ENCODE measurements at places on chromosomes 11 and 22.

DNA sequence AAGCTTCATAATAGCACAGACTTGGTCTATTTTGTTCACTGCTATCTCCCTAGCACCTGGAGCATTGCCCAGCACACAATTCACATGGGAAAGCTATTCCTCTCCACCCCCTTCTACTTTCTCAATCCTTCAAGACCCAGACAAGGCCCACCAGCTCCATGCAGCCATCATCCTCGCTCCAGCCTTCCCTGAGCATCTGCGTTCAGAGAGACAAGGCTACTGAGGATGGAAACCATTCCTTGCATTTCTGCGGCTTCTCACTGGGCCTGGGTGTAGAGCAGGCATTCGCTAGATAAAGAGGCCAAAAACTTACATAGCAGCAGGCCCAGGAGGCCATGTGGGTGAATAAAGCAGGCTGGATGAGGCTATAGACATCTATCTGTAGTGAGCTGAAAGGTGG is 530.8 kb downstream of the BUD13 start:
- DNase-seq: no peak

- DNase-seq: no peak
Measured at GRCh38 chr11:24819006-24819405, 322.2 kb downstream of the LUZP2 start.

DNA sequence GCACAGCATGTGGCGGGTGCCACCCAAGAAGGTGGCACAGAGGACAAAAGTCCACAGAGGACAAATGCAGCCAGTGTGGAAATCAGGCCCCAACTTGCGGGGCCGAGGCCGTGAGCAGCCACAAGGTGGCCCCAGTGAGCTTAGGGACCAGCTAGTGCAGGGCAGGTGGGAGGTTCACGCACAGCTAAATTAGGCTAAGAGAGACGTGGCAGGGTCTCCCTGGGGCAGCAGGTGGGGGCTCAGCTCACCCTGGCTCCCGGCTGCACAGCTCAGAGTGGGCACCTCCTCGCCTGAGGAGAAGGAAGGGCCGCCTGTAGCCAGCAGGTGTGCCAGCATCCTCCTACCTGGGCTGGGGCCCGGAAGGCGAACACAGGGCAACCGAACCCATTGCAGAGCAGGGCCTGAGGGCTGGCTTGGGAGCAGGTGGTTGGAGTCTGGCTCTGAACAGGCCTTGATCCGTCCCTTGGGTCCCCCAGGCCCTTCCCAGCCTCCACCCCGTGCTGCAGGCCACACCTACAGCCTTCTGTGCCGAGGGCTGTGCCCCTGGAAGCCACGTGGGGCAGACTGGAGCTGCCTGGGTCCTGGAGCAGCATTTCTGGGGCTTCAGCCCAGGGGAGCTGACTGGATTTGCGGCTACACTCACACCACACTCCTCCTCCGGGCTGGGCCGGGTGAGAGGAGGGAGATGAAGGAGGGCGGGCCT is 26.1 kb upstream of the CELSR1 start:
- no peak for DNase-seq

- DNase-seq: no peak
Measured at GRCh38 chr11:96185220-96185768, 157.7 kb downstream of the MAML2 start.

- no peak for DNase-seq
Measured at GRCh38 chr11:124745835-124746620, 6.0 kb downstream of the VSIG2 start.

GRCh38 chr11:69860796-69861445 is 41.7 kb upstream of the FGF3 start:
- no peak for DNase-seq

DNA sequence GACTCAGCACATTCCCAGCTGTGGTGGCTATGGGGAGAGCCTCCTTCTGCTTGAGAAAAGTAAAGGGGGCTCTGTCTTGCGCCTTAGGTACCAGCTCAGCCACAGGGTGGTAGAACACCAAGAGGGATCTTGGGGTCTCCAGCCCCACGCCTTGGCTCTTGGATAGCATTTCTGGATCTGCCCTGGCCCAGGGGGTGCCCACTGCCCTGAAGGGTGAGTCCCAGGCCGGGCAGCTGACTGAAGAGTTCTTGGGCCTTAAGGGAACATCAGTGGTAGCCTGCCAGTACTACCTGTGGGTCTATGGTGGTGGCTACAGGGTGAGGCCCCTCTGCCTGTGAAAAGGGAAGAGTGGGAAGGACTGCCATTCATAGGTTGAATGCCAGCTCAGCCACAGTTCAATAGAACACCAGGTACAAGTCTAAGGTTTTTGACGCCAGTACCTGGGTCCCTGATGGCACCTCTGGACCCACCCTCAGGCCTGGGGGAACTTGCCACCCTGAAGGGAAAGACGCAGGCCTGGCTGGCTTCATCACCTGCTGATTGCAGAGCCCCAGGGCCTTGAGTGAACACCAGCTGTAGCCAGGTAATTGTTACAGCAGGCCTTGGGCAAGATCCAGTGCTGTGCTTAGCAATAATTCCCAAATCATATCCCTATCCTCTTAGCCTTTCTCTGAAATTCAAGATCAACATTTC is 3.9 kb downstream of the CWF19L2 start:
- no peak for DNase-seq

DNA sequence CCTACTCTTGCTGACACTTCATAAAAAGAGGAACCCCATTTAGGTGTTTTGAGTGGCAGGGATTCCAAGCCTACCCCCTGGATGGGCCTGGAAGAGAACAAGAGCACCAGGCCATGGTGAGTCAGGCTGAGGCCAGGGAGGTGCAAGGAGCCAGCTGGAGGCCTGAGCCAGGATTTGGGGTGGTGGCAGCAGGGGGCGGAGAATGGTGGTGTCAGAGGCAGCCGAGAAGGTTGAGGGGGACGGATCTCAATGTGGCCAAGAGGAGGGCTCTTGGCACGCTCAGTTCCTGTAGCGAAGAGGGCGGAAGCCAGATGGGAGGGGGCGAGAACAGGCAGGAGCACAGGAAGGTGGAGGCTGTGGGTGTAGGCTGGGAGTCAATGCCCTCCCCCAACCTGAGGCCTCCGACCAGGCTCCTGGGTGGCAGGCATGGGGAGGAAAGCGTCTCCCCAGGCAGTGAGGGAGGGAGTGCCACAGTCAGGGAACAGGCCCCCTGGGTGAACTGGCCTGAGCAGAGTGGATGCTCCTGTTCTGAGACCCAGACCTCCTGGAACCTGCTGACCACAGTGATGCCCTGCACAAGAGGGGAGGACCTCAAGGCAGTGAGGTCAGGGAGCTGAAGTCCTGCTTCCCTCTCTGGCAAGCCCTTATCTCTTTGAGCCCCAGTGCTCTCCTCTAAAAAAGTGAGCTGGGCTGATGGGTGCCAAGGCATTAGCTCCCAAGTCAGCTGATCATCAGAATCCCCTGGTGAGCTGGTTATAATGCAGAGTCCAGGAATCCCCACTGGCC is 13.9 kb downstream of the RTN4RL2 start:
- DNase-seq: no peak

DNA sequence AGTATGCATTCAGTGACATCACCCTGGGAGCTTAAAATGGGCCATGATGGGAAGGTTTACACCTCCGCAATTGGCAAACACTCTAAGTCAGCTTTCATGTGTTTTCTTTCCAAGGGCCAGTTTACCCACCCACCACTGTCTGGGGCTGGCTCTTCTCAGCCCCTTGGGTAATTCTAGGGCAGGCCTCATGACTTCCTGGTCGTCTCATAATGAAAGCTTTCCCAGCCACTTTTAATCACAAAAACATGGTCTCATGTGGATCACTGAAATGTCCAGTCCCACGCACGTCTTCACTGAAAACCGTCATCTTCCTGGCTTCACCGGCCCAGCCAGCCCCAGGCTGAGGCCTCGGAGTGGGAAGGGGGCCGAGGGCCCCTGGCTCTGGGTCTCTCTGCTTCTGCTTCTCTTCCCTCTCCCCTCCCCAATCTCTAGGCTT is 58.5 kb upstream of the ANO1 start:
- DNase-seq: no peak

DNA sequence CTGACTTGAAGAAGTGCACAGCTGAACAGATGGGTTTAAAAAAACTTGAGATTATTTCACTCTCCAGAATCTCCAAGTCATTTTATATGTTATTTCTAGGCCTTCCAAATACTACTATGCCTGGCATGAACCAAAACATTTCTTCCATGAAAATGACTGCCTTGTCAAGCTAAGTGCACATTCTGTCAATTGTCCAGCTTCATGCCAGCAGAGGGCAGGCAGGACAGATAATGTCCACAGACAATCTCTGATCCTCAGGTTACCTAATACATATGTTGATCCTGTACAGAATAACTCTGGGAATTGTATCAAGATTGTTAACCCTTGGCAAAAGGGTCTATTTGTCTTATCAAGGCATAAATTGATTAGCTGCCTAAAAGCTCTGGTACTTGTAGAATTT is 229.5 kb downstream of the AASDHPPT start:
- DNase-seq: peak; percentile 31

DNA sequence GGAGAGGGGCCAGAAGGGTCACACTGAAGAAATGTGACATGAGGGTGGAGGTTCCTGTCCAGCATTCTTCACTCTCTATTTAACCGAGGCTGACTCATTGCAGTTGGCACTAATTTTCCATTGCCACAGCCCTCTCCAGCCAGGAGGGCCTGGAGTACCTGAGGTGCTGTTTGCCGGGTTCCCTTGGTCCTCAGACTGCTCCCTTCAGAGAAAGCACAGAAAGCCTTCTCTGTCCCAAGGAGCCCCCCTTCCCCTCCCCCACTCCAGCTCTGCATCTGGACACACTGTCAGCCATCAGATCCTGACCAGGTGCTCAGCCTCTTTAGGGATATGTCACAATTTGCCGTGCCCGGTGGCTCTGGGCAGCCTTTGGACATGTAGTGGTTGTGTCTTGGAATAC is 3.2 kb upstream of the C11orf91 start:
- DNase-seq: peak; percentile 38

GRCh38 chr22:29105468-29105867 is 32.6 kb downstream of the KREMEN1 start:
- DNase-seq: no peak

- no peak for DNase-seq
Measured at GRCh38 chr11:128397362-128397761, 190.0 kb downstream of the ETS1 start.

DNA sequence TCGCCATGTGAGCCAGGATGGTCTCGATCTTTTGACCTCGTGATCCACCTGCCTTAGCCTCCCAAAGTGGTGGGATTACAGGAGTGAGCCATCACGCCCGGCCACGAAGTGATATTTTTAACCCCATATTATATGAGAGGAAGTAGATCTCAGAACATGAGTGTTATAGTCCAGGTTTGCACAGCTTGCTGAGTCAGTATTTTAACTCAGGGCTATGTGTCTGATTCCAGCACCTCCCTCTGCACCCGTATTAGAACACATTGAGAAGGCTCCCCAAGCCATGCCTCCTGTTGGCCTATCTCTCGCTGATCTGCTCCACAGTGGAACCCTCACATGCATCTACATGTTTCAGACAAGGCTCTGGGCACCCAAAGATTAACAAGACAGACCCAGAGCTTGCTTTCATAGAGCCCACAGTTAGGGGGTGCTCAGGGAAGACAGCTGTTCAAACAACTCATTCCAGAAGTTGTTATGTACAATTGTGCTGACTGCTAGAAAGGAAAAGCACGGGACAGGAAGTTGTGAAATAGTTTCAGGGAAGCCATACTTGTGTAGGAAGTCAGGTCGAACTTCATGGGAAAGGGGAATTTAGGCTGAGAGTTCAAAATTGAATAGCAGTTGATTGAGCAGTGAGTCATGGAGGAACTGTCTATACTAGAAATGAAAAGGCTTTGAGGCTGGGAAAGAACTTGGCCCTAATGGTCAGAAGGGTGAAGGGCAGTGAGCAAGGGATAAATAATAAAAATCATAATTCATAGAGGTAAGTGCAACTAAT is 49.3 kb upstream of the CLPB start:
- peak; percentile 34 for DNase-seq

- no peak for DNase-seq
Measured at GRCh38 chr22:21032037-21032867, at the start of gene SLC7A4. TSS of gene SLC7A4 (minus strand) at chr22:21032561. CDS start at chr22:21031812, 749 bp downstream.

DNA sequence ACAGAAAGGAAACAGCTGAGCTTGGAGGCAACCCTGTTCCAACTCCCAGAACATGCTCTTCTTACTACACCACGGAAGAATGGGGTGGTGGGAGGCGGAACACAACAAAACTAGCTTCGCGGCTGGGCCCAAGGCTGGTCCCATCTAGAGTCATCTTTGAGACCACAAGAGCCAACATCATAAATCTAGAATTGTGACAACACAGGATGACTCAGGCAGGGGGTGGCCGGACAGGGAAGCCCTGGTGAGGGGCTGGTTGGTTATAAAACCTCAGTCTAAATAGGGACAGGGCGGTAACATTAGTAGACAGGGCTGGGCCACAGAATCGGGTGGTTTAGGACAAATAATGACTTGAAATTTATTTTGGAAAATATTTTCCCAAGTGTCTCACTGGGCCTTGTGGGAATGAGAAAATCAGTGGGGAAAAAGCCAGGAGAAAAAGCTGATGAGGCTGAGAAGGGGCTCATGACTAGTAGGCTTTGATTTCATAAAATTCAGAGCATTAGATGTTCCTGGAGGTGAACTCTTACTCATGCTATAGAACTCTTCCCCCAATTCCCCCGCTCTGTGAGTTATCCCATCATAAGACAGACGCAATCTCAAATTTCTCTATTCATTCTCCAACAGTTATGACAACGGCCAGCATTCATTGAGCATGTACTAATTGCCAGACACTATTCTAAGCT is 151.8 kb upstream of the TIMP3 start:
- no peak for DNase-seq

Data from SW 1271 (cell line).